Stimulated activated CD8-positive, alpha-beta memory T cell treated with anti-CD3 and anti-CD28 coated beads, Interleukin-2, amount 100 ng/mL, for 1 hour (primary cell): ENCODE measurements at places on chromosomes 11 and 22.

DNA sequence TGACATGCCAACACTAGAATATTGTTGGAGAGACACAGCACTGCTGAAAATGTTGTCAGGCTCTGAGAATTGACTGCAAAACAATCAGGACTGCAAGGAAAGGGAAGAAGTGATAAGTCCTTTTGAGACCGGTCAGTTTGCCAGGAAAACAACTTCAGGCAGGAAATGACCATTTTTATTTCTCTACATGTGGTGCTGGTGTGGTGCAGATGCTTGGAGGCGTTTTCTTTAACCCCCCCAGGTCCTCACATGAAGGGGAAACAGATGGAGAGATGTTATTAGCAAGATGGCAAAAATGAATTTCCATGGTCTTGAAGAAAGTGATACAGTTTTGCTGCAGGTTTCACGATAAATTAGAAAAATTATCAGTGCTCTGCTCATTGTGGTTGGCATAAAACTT, 5.7 kb downstream of the AP2A2 start:
- no peak for DNase-seq

- DNase-seq = no peak
These were observed 4.0 kb downstream of the FTH1 start for GRCh38 chr11:61963282-61964057.

DNA sequence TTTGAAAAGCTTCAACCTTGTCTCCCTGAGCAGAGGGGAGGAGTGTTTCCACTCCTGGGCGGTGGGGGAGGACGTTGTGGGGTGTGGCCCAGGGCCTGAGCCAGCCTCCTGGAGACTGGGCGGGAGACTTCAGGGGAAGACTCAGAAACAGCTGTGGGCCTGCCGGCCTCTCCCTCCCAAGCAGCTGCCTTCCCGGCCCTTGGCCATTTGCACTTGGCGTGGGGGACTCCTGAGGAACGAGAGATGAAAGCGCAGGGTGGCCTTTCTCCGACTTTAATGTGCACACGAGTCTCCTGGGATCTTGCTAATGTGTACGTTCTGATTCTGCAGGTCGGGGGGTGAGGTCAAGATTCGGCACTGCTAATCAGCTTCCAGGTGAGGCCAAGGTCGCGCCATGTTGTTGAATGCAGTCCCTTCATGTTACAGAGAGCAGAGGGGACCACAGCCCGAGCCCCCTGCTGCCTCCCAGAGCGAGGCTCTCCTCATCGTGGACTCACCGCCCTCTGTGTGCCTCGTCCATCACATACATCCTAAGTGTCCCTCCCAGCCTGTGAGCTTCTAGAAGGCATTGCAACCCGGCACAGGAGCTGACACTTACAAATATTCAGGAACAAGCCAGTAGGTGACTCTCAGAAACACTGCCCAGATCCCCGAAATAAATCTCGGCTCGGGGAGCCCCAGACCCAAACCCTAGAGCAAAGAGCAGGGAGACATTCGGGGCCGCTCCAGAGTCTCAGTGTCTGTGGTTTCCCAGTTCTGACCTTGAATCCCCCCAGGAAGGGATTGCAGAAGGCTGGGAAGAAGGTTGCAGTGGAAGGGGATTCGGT, 7.7 kb downstream of the LIF start:
- DNase-seq = no peak

- no peak for DNase-seq
These were observed 8.9 kb downstream of the SIDT2 start for GRCh38 chr11:117187428-117187798.

GRCh38 chr11:3000032-3000961, 8.2 kb upstream of the NAP1L4 start:
- no peak for DNase-seq
